ENCODE measurements at places on chromosomes 3 and 15.

DNA sequence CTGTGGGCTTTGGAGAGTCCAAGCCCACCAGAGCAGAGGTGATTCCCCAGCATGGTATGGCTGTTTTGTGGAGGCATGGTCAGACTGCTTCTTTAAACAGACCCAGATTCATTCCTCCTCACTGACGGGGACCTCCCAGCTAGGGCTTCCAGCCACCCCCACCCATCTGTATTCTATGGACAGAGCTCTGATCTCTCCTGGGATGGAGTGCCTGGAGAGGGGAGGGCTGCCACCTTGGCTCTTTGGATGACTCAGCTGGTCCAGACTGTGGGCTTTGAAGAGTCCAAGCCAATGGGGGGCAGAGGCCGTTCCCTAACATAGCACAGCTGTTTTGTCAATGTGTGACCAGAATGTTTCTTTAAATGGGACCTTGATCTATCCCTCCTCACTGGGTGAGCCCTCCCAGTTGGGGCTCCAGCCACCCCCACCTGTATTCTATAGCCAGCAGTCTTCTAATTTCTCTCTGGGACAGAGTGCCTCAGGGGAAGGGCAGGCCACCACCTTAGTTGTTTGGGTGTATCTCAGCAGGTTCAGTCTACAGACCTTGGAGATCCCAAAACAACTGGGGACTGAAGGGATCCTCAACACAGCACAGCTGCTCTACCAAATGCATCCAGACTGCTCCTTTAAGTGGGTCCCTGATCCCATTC lies 122.0 kb upstream of the OSTN start:
- no peak for DNase-seq

DNA sequence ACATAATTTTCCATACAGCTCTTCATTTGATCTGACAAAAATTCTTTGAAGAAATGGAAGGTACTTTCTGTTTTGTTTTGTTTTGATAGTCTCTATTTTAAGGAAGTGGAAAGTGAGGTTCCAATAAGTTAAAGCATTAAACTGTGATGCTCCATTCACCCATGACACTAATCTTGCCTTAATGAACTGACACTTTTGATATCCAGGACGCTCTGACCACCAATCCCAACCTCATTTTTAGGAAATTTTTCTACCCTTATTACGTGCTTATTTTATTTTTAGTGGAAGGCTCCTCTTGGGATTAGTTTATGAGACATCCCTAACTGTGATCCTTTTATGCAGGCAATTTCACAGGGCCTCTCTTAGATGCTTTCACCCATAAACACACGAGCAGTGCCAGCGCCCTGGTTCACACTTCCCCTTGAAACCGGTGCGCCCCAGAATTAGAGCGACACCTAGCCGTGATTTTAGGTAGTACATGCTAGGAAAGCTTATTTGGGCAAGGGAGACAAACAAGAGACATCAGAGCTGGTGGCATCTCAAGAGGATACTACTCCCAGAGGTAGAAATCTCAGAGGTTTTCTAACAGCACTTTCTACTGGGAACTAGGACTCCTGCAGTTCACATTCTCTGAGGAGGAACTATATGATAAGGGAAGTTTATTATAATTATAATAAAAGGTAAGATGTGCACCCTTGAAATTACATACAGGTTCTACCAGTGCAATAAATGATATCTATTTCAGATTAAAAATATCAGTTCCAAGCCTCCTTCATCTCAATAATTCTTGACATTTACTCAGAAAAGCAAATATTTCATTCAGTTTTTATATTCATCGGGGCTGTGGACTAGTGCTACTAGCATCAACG lies 173.9 kb downstream of the SLC9A9 start:
- DNase-seq: peak; percentile 76

GRCh38 chr3:25817638-25818037 lies 27.7 kb downstream of the OXSM start:
- no peak for DNase-seq

DNA sequence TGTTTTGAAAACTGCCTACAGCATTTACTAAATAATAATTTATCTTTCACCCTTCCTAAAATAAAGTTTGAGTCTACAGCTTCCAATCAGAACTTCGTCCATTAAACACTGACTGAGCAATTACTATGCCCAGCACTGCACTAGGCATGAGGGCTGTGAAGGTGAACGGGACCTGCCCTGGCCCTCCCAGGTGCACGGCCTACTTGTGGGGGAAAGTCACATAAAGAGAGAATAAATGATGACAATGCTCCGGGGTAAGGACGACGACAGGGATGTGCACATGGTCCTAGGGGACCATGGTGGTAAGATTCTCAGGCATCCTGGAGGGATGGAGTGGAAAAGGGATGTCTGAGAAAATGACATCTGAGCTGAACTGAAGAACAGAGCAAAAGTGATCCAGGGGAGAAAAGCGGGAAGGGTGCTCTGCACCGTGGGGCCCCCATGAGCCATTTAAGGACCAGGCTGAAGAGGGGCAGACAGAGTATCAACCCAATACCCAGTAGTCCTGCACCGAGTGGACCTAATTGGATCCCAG lies 11.5 kb downstream of the PLA2G4F start:
- no peak for DNase-seq

DNA sequence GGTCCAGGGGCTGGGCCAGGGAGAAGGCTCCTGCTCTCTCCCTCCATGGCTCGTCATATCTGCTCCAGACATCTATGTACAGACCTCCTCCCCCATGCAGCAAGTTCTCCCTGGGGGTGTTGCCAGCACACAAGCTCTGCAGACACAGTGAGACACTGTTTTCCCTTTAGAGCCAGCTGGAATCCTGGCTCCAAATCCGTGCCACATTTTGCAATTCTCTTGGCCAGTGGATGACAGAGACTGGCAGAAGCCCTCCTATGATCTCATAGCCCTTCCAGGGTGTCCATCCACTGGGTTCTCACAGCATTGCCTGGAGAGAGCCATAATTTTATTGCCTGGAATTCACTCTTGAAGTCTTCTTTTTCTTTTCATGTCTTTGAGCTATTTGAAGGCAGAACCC lies 203.9 kb downstream of the TLE3 start:
- DNase-seq: no peak

GRCh38 chr3:127120851-127121647 lies 71.9 kb upstream of the PRR23E start:
- no peak for DNase-seq

DNA sequence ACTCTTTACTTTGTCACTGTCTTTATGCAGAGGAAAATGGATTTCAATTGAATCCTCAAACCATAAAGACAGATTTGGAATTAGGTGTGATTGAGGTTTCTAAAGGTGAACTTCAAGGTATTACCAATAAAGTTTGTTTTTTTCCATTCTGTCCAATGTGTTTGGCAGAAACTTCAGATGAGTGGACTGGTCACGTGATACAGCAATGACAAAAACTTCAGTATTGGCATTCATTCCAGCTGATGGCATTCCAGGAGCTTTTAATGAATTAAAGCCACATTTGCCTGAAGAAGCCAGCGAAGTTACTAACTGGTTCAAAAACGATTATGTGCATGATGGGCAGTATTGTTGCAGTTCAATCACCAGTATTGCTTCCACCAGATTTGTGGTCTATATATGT lies 4.5 kb upstream of the MASP1 start:
- no peak for DNase-seq

- DNase-seq: no peak
These were observed 444.3 kb upstream of the ATP11B start for GRCh38 chr3:182349051-182349450.

DNA sequence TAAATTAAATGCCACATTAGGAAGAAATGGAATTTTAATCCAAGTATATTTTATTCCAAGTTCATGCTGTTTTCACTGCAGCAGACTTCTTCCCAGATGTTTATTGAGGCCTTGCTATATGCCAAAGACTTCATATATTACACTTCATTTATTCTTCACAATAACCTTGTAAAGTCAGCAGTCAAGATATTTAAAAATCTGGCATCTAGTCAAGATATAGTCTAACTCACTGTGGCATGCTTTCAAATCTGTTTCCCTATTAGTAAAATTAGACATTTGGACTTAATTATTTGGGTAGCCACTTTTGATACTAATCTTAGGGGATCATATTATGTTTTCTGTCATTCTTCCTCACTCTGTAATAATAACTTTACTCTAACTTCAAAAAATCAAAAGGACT lies 81.5 kb upstream of the VGLL3 start:
- no peak for DNase-seq

GRCh38 chr15:58269455-58270414 lies 131.6 kb downstream of the AQP9 start:
- peak; percentile 10 for DNase-seq

DNA sequence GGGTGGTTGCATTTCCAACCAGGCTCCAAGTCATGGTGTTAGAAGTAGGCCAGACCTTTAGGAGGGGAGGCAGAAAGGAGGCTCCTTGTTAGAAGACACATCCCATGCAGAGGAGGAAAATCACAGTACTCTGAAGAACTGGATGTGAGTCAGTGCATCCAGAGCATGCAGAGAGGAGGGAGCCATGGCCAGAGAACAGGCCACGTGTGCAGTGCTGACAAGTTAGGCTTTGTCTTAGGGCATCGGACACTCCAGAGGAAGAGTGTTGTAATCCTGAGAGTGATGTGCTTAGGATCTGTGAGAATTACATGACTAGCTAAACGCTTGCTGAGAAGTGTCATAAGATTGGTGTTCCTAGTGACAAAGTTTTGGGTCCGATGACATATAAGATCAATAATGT lies 456.5 kb upstream of the THRB start:
- DNase-seq: no peak

DNA sequence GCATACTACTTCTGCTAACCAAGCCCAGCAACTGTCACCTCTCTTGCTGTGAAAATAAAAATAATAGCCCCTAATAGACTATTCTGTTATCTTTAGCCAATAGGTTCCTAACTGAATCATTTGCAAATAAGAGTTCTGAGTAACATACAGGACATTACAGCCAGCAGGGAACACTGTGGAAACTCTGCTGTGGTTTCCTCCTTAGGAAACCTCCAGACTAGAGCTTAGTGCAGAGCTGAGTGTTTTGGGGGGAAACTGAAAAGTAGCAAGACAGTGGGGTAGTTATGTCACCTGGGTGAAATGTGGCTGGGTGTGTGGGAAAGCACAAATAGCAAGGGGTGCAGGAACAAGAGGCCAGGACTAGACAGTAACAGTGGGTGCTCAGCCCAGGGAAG lies 32.4 kb downstream of the DZIP1L start:
- DNase-seq: no peak

DNA sequence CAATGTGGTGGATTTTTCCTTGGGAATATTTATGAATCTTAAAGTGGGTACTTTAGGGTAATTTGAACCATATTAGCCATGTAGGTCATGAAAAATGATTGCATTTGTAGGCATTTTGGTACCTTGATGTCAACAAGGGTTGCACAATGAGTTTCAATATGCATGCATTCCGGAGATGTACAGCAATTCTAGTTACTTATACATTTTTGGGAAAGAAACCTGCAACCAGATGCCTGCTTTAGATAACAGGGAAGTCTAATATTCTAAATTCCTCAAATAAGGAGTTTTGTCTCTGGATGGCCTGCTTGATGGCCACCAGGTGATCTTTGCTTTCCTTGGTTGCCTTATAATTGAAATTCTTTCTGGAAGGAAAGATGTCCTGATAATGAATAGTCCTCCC lies 240.5 kb upstream of the SETMAR start:
- DNase-seq: no peak

- no peak for DNase-seq
These were observed 18.0 kb downstream of the MIX23 start for GRCh38 chr3:122365073-122365472.

DNA sequence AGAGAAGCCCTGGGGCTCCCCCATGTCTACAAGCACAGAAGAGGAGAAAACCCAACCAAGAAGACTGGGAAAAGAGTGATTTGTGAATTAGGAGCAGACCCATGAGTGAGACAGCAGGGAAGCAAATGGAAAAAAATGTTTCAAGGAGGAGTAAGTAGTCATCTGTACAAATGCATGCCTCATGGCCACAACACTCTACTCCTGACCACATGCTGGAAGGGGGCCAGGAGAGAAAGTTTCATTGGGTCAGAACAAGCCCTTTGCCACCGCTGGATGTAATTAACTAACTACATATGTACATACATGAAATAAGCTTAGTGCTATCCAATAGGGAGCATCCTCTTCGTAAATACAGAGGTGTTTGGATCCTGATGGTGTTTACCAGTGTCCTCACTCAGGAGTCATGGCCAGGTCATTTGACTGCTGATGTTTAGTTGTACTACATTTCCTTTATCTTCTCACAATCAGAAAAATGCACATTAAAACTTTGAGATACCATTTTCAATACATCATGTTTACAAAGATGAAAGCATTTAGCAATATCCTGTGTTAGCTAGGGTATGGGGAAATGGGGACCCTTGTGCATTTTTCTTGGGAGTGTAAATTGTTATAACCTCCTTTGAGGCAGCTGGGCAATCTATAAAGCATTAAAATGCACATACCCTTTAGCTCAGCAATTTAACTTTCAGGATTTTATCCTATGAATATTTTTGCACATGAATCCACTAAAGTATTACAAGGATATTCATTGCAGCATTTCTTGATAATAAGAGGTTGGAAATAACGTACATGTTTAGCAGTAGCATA lies 27.1 kb downstream of the CLRN1 start:
- no peak for DNase-seq

DNA sequence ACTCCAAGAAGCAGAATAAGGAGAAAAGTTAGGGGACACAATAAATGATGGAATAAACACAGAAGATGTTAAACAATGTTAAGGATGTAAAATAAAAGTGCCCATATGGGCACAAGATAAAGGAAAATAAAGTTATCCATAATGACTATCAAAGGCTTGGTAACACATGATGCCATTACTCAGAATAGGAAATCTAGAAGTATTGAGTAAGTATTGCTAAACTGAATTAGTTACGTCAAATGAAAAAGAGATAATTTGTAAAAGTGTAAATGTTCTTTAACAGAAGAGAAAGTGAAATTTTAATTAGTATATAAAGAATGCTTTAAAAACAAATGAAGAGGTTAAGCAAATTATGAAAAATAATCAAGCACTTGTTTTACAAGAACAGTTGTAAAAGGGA lies 6.7 kb downstream of the COPS2 start:
- no peak for DNase-seq

GRCh38 chr3:184737641-184738505 lies 26.0 kb upstream of the MAGEF1 start:
- no peak for DNase-seq

DNA sequence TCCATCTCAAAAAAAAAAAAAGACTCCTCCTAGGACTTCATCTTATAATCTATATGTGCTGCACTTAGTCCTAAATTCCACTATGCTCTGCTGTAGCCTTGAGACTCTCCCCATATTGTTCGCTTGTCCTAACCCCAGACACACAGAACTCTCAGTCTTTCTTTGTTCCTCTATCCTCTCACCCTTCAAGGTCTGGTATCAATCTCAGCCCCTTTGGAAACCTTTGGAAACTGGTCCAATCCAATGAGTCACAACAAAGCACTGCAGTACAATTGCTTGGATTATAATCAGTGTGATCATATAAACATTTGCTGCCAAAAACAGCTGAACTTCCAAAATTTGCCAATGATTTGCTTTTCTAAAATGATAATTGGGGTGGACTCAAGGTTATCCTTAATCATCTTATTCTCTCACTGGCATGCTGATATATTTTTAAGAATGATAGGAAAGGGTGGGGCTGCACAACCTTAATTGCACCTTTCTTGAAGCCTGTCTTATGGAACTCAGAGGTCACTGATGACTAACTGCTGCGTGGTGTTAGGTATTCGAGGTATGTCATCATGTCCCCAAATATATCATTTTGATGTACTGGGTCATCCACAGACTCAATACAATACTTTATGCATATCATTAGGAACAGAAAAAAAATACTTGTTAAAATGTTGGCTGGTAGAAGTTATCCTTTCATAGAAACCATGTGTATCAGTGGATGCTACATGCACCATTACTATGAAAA lies 756.7 kb downstream of the NR2F2 start:
- DNase-seq: no peak

Measured in activated T-cell treated with anti-CD3 and anti-CD28 coated beads for 4 hours (primary cell).